ENCODE measurements at places on chromosomes 4 and X. TPM values are rescaled to one million over a fixed set of nuclear protein-coding genes. Genes with fewer than 3 reads are reported as not detected.

The CYLC1 gene
- total RNA-seq: not detected

The TEX13C gene
- not detected for total RNA-seq

DNA sequence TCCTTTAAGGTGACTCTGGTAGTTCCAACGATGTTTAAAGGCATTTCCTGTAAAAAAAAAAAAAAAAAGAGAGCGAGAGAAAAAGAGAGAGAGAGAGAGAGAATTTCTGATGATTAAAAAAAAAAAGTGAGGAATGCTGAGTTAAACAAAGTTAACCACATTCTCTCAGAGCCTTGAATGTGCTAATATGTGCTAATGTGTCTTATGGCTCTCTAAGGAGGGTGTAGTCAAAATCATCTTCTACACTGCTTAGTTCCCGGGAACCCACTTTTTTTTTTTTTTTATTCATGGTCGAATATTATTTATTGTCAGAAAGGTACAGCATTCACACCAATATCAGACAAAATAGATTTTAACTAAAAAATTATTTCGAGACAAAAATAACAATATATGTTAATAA lies 111.7 kb downstream of the SNCA start:
- no peak for DNase-seq

DNA sequence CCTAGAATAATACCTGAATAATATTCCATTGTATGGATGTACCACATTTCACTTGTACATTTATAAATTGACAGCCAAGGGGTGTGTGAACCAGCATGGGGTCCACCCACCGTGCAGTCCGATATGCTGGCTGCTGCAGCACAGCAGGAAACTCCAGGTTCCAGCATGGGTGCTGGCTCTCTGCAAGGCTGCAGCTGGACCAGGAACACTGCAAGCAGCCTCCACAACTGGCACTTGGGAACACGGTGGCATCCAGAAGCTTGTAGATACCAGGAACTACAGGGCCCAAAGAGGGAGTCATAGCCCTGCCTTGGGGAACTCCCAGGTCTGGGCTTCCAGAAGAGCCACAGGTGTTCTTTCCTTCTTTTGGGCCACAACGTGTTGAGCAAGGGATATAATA lies 91.2 kb downstream of the NXF2 start:
- DNase-seq: no peak

The DIPK2B gene
- 13.2 TPM for total RNA-seq

The AMTN gene
- total RNA-seq: not detected
